ENCODE measurements at places on chromosomes 16 and 17. TPM values are rescaled to one million over a fixed set of nuclear protein-coding genes. Genes with fewer than 3 reads are reported as not detected.

The RFNG gene
- 39.7 TPM for total RNA-seq

DNA sequence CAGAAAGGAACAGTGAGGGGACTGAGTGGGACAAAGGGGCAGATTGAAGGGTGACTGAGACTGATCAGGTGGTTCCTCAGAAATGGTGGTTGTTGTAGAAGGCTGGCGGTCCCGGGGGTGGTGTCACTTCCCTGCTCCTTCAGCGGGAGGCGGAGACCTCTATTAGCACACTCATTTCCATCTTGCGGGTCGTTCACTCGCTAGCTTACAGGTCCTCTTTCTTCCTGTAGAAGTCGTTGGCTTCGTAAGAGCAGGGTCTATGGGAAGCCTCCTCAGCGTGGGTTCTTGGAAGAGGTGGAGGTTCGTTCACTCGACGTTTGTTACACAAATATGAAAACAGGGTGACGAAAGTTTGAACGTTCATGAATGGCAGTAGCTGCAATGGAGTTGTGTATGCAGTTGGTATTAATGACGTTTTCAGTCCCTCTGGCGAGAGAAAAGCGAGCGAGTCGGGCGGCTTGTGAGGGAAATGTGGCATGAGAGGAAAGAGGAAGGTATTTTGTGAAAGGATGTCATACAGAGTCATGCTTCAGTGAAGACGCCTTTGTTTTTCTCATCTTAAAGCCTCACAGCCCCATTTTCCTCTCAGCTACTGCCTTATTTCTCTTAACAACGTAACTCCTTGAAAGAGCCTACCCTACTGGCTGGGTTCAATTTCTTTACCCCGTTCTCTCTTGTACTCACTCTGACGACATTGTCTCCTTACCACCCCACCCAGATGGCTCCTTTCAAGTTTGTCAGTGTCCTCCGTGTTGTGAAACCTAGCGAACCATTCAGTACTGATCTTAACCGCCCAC, 667 bp downstream of the EFCAB13 start:
- peak overlapping the region; percentile 97 for H3K4me3 ChIP-seq
- peaks cover 6% of the 10 kb centered on the region for H3K36me3 ChIP-seq
- H3K27me3 ChIP-seq = peaks cover 2% of the 10 kb centered on the region
- H3K27ac ChIP-seq = peak overlapping the region; percentile 91
- H3K4me1 ChIP-seq = peaks cover 21% of the 10 kb centered on the region

The VAT1L gene
- total RNA-seq = not detected

- no peak for DNase-seq
- H3K4me3 ChIP-seq = no peak overlapping the region
- peaks cover 4% of the 10 kb centered on the region for H3K36me3 ChIP-seq
- H3K4me1 ChIP-seq = peaks cover 10% of the 10 kb centered on the region
- no peaks in the 10 kb centered on the region for H3K27me3 ChIP-seq
- no peak overlapping the region for H3K27ac ChIP-seq
Measured at GRCh38 chr17:50356892-50357510, 11.1 kb downstream of the XYLT2 start.

- DNase-seq = peak; percentile 50
- peaks cover 3% of the 10 kb centered on the region for H3K27me3 ChIP-seq
- H3K4me3 ChIP-seq = no peak overlapping the region
- peaks cover 31% of the 10 kb centered on the region for H3K36me3 ChIP-seq
- peak overlapping the region; percentile 55 for H3K27ac ChIP-seq
- H3K4me1 ChIP-seq = peaks cover 37% of the 10 kb centered on the region
Measured at GRCh38 chr17:47615766-47616424, 33.8 kb upstream of the KPNB1 start.

- peaks cover 12% of the 10 kb centered on the region for H3K4me1 ChIP-seq
- H3K4me3 ChIP-seq = no peak overlapping the region
- no peak for DNase-seq
- H3K27me3 ChIP-seq = no peaks in the 10 kb centered on the region
- H3K27ac ChIP-seq = no peak overlapping the region
Measured at GRCh38 chr16:70484867-70485266, 30.5 kb downstream of the FCSK start.

DNA sequence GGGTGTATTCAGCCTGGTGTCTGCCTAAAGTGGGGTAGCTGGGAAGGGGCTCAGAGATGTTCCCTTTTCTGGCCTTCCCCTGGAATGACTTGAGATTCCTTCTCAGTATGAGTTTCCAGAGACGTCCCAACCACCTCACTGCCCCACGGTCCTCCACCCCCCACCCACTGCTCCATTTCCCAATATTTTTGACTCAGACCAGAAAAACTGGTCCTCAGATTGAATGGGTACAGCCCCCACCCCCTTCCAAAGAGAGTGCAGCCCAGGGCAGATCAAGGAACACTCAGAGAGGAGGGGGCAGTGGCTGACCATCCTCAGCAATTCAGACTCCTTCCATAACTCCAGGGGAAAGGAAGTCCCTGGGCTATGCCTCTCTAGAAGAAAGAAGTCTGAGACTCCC, 3.2 kb downstream of the ACLY start:
- H3K4me3 ChIP-seq = peak overlapping the region; percentile 97
- H3K27ac ChIP-seq = peak overlapping the region; percentile 73
- peaks cover 3% of the 10 kb centered on the region for H3K27me3 ChIP-seq
- peaks cover 37% of the 10 kb centered on the region for H3K36me3 ChIP-seq

The C16orf95 gene
- total RNA-seq = 9.6 TPM

The TLCD2 gene
- 3.2 TPM for total RNA-seq

GRCh38 chr17:43906951-43907424, 348 bp downstream of the MPP2 start:
- H3K27me3 ChIP-seq = peaks cover 26% of the 10 kb centered on the region
- H3K27ac ChIP-seq = no peak overlapping the region
- peak overlapping the region; percentile 72 for H3K4me3 ChIP-seq
- H3K4me1 ChIP-seq = peaks cover 17% of the 10 kb centered on the region

The NUDT7 gene
- 0.96 TPM for total RNA-seq

The OR2C1 gene
- total RNA-seq = not detected

DNA sequence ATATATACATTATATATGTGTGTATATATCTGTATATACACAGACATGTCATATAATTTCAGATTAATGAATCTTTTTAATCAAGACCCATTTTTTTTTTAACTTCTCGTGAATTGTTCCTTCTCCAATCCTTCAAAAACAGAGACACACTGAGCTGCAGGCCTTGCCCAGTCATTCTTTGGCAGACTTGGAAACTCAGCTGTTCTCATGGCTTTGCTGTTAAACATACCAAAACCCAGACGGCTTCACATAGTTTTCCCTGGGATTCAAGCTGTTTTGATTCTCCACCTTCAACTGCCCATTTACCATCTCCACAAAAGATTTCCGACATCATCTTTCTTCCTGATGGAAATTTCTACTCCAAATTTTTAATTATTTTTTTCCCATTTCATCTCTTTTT, 148.7 kb downstream of the KCNJ2 start:
- no peaks in the 10 kb centered on the region for H3K4me1 ChIP-seq
- H3K4me3 ChIP-seq = no peak overlapping the region
- no peak for DNase-seq
- H3K27me3 ChIP-seq = no peaks in the 10 kb centered on the region

GRCh38 chr17:67685351-67685750, 32.4 kb upstream of the NOL11 start:
- H3K4me3 ChIP-seq = no peak overlapping the region
- no peaks in the 10 kb centered on the region for H3K36me3 ChIP-seq
- DNase-seq = no peak
- H3K27ac ChIP-seq = no peak overlapping the region
- no peaks in the 10 kb centered on the region for H3K27me3 ChIP-seq

The ABCC12 gene
- total RNA-seq = not detected

DNA sequence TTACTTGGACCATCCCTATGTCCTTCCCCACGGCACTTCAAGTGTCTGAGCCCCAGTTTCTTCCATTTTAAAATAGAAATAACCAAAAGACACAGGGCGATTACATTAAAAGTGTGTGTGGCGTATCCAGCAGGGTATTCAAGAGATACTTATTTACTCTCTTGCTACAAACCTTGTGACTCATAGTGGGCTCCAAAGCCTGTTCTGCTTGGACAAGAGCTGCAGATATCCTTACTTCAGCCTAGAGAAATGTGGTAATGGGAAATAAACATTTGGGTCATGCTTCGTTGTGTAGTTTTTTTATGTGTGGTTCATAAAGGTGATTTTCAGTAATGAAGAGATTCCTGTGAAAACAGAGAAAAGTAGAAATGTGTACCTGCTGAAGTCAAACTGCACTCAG, 288.9 kb upstream of the CDH11 start:
- no peak overlapping the region for H3K4me3 ChIP-seq
- DNase-seq = no peak
- peaks cover 64% of the 10 kb centered on the region for H3K4me1 ChIP-seq
- H3K27me3 ChIP-seq = no peaks in the 10 kb centered on the region
- peaks cover 6% of the 10 kb centered on the region for H3K36me3 ChIP-seq
- H3K27ac ChIP-seq = no peak overlapping the region

GRCh38 chr16:9186061-9186460, 94.6 kb downstream of the HAPSTR1 start:
- no peak overlapping the region for H3K4me3 ChIP-seq
- no peaks in the 10 kb centered on the region for H3K36me3 ChIP-seq
- peaks cover 2% of the 10 kb centered on the region for H3K27me3 ChIP-seq
- no peak overlapping the region for H3K27ac ChIP-seq
- H3K4me1 ChIP-seq = no peaks in the 10 kb centered on the region
- no peak for DNase-seq

The RGS11 gene
- 2.5 TPM for total RNA-seq

- DNase-seq = no peak
- H3K27ac ChIP-seq = no peak overlapping the region
- H3K36me3 ChIP-seq = peaks cover 13% of the 10 kb centered on the region
- H3K4me1 ChIP-seq = peaks cover 8% of the 10 kb centered on the region
- H3K27me3 ChIP-seq = peaks cover 11% of the 10 kb centered on the region
- no peak overlapping the region for H3K4me3 ChIP-seq
Measured at GRCh38 chr16:65770752-65771151, 595.7 kb upstream of the CDH5 start.

GRCh38 chr16:87653234-87653633, 50.9 kb downstream of the JPH3 start:
- H3K27ac ChIP-seq = no peak overlapping the region
- no peak overlapping the region for H3K4me3 ChIP-seq
- H3K36me3 ChIP-seq = no peaks in the 10 kb centered on the region
- H3K27me3 ChIP-seq = peaks cover 55% of the 10 kb centered on the region
- DNase-seq = no peak

DNA sequence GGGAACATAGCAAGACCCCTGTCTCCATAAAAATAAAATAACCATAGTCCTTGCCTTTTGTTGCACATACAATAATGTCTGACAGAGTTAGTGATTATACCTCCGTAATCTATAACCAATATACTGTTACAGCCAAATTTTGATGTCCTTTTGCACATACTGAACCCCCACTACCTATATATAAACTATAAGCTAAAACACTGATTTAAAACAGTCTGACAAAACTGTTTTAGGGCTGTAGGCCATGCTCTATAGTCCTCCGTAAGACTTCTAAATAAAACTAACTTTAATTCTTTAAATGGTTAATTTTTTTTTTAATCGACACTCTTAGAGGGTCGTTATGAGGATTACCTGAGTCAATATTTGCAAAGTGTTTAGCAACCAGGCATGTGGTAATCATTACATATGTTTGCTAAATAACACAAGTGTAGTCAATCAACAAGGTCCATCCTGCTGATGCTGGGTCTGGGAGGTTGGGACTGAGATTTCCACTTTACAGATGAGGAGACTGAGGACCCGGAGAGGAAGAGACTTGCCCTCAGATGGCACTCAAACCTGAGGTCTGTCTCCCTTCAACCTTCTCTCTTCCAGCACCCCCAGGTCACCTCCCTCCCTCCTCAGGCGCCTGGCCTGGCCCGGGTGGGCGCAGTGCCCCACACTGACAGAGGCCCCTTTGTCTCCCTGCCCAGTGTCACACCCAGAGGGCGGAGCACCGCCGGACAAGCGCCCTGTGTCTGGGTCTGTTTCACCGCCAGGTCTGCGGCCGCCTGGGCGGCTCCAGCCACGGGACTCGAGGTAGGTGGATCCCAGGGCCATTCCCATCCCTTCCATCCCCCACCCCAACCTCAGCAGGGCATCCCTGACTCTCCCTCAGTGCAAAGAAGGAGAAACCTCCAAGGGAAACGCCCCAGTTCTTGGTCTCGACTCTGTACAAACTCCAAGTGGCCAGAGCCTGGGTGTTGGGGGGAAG, 10.3 kb downstream of the ZNF385C start:
- no peaks in the 10 kb centered on the region for H3K4me1 ChIP-seq
- peaks cover 19% of the 10 kb centered on the region for H3K27me3 ChIP-seq
- no peak overlapping the region for H3K27ac ChIP-seq
- H3K36me3 ChIP-seq = no peaks in the 10 kb centered on the region
- H3K4me3 ChIP-seq = no peak overlapping the region

- H3K4me3 ChIP-seq = no peak overlapping the region
- peaks cover 19% of the 10 kb centered on the region for H3K4me1 ChIP-seq
- no peaks in the 10 kb centered on the region for H3K27me3 ChIP-seq
- H3K27ac ChIP-seq = no peak overlapping the region
Measured at GRCh38 chr16:80631581-80631980, 90.8 kb downstream of the DYNLRB2 start.

The CD68 gene
- total RNA-seq = 44.2 TPM

DNA sequence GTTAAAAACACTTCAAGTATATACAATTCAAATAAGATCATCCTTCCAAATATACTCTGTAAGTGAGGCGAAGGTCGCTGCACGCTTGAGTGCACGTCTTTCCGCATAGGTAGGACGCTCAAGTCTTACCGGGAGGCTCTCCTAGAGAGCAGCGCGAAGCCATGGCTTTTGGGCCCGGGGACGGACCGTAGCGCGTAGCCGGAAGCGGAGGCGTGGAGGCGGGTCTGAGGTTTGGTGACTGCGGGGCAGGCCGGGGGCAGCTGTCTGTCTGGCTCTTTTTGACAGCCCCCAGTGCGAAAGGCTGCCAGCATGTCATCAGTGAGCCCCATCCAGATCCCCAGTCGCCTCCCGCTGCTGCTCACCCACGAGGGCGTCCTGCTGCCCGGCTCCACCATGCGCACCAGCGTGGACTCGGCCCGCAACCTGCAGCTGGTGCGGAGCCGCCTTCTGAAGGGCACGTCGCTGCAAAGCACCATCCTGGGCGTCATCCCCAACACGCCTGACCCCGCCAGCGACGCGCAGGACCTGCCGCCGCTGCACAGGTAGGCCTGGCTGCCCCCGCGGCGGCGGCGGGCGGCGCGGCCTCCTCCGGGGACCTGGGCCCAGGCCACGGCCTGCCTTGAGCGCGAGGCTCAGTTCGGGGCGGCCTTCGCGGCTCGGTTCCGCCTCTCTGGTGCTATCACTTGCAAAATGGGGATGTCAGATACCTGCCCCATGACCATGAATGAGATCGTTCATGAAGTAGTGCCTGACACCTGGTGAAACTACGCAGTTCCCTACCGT, at the start of gene LONP2:
TSS of gene LONP2 (plus strand) at position 221 of the 783 bp plus-strand sequence. CDS start at position 310, 89 bp downstream.
- peak; percentile 82 for DNase-seq
- peaks cover 10% of the 10 kb centered on the region for H3K36me3 ChIP-seq
- H3K4me1 ChIP-seq = peaks cover 22% of the 10 kb centered on the region
- H3K27ac ChIP-seq = peak within 1 kb of the TSS; percentile 85
- peak within 1 kb of the TSS; percentile 94 for H3K4me3 ChIP-seq

DNA sequence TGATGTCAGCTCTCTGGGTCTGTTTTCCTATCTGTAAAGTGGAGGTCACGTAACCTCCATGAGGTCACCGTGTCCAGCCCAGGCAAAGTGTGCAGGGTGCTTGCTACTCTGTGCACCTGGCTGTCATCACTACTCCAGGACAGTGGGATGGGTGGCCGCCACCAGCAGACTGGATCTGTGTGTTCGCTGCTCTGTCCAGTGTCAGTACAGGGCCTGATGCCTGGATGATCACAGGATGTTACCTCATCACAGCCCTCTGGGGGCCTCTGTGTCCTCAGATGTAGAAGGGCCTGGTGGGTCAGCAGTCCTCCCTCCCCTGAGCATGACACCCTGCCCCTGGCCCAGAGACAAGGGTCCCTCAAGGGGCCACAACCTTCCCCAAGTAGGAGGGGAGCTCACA, 80.0 kb downstream of the KCNJ18 start:
- DNase-seq = no peak
- H3K36me3 ChIP-seq = peaks cover 8% of the 10 kb centered on the region
- H3K4me1 ChIP-seq = no peaks in the 10 kb centered on the region
- H3K27ac ChIP-seq = no peak overlapping the region

The BEAN1 gene
- total RNA-seq = not detected

Data from HFFc6 (cell line).